GM04504 (cell line): ENCODE measurements at places on chromosomes 6 and 20.

- DNase-seq: no peak
Observed at GRCh38 chr20:869606-870005, 36.1 kb downstream of the FAM110A start.

DNA sequence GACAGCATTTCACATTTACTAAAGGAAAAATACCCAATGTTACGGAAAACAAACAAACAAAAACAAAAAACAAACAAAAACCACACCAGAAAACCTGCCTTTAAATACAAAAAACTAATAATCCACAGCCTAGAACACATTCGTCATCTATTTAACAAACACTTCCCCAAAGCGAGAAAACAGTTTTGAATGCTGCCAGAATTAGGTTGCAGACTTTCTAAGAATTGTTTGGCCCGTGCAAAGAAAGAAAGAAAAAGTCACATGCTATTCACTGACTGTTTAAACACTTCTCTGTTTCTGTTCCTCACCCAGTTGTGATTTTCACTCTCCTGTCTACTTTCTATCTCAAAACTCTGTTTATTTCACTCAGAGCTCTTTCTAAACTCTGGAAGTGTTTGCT, 52.5 kb downstream of the BCAS1 start:
- DNase-seq: no peak

DNA sequence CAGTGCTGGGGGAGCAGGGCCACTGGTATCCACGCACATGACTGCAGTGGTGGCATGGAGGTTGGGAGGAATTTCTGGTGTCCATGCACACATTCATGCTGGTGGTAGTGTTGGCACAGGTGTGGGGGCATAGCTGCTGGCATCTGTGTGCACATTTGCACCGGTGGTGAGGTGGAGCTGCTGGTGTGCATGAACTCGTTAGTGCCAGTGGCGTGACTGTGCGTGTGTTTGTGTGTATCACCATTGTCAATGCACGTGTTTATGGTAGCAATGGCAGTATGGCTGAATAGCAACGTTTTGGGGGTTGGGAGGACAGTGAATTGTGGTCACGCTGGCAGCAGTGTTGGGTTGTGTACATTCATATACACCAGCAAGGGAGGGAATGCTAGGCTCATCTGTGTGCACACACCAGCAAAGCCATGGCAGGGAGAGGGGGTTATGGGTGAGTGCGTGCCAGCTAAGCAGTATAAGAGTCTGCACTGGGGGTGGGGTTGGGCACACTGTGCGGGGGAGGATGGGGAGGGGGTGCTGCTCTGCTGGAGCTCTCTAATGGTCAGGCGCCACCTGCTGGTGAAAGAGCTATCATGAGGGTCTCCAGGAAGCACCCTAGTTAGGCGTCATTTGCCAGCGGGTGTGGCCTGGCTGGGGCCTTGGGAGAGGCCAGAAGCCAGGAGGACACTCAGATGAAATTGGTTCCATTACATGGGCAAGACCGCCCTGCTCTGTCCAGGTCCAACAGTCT, 626.1 kb upstream of the ID4 start:
- no peak for DNase-seq

DNA sequence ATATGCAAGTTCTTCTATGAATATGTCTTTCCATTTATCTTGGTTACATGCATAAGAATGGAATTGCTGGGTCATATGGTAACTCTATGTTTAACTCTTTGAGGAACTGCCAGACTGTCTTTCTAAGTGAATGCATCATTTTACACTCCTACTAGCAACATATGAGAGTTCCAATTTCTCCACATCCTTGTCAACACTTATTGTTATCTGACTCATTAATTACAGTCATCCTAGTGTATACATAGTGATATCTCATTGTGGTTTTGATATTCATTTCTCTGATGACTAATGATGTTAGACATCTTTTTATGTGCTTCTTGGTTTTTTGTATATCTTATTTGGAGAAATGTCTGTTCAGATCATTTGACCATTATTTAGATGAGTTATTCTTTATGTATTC, 96.7 kb upstream of the LAMP5 start:
- no peak for DNase-seq

DNA sequence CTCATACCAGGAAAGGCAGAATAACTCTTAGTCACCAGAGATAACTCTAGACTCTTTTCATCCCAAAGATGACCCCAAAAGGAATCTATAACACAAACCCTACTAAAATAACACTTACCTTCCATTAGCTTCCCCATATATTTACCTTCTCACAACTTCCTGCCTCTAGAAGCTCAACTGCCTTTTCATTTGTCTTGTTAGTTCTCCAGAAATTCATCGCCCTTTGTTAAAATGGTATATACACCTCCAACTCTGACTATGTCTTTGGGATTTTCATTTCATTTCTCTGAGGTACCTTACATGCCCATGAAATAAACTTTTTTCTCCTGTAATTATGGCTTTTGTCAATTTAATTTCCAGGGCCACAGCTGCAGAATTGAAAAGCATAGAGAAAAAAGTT, 33.5 kb downstream of the GCM1 start:
- no peak for DNase-seq

DNA sequence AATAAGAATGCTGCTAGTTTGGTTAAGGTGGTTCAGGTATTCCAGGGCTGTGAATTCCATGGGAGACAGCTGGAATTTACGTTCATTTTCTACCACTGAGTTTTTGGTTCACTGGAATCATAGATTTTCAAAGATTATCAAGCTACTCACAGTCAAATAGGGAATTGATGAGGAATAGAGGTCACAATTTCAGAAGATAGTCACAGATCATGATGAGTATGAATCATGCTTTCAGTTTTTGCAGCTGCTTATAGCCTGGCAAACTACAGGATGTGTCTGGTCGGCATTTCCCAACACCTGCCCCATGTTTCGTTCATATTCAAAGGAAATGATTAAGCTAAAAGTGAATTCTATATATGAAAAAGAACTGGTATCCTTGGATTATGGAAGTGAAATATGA, 58.7 kb downstream of the BCKDHB start:
- DNase-seq: no peak

- DNase-seq: no peak
Observed at GRCh38 chr6:163902993-163903392, 488.5 kb downstream of the QKI start.

DNA sequence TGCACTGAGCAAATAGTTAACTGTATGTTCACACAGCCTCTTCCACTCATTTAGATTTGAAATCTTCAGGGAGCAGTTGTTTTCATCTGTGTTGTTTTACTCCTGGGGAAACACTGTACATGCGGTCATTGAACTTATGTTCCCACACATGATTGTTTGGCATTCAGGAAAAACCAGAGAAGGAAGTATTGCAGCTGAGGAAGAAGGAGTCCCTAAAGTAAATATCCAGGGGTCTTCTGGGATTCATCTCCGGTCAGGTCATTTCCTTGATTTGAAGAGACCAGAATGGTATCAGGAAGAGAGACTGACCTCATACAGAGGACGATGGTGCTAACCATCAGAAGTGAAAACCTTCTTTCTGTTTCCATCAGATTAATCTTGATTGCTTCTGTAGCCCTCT, 52.5 kb downstream of the DCBLD1 start:
- no peak for DNase-seq

- DNase-seq: no peak
Observed at GRCh38 chr20:7841291-7841970, 98.8 kb downstream of the HAO1 start.

DNA sequence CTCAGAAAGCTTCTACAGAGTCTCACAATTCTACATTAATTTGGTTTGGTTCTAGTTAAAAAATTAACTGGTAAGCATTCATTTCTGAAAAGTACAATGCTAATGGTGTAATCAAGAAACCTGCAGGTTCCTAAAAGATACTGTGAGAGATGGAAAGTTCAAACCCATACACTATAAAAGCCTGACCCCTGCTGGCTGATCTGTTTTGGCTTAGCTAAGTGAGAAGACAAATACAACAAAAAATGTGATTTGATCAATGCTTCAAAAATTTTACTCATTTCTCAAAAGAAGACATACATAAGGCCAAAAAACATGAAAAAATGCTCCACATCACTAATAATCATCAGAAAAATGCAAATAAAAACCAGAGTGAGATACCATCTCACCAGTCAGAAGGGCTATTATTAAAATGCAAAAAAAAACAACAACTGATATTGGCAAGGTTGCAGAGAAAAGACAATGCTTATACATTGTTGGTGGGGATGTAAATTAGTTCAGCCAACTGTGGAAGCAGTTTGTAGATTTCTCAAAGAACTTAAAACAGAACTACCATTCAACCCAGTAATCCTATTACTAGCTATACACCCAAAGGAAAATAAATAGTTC, 102.8 kb downstream of the MOXD1 start:
- no peak for DNase-seq

DNA sequence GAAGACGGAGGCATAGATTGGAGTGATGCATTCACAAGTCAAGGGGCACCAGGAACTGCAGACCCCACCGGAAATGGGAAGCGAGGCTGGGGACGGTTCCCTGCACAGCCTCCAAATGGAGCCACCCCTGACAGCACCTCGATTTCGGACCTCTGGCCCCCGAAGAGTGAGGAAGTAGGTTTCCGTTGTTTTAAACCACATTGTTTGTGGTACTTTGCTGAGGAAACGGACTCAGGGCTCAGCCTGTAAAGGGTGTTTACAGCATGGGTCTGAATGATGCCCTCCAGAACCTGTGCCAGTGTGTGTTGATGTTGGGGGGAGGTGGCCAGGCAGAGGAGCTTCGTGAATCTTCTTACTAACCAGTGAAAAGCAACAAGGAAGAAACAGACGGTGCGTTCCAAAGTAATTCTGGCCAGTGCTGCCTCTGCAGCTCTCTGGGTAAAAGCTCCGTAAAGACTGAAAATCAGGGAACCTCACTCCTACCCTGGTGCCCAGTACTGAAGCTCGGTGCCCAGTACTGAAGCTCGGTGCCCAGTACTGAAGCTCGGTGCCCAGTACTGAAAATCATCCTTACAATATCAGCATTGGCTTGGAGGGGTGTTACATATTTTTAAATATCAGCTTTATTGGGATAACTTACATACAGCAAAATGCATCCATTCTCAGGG, 30.1 kb upstream of the CCR6 start:
- no peak for DNase-seq

- DNase-seq: no peak
Observed at GRCh38 chr20:22160101-22160652, 424.2 kb downstream of the FOXA2 start.

GRCh38 chr20:1478566-1478965, 11.9 kb upstream of the NSFL1C start:
- DNase-seq: no peak

- no peak for DNase-seq
Observed at GRCh38 chr6:22600059-22600458, 30.7 kb downstream of the HDGFL1 start.

DNA sequence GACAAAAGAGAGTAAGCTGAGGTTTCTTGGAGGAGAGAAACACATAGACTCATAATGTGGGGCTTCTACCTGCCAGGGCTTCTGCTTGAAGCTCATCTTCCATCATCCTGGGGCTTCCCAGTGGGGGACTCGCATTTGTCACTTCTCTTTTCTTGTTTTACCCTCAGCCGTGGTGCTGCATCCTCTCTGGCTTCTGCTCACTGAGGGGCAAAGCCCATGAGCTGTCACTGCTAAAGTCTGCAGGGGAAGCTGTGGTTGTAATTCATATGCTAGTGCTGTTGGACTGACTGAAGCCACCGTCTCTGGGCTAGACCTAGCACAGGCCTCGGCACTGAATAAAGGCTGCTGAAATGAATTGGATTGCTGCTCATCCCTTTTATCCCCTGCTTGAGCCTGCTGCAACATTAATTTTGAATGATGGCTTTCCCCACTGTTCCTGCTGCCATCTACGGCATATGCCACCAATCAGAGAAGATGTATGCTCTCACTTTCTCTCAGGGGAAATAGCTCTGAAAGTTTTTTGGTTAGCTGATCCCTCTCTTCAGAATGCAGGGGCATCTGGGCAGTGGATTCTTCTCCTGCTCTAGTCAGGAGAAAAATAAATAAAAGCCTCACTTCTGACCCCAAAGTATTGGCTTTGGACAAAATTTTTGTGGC, 568.4 kb upstream of the MAP3K7 start:
- no peak for DNase-seq

DNA sequence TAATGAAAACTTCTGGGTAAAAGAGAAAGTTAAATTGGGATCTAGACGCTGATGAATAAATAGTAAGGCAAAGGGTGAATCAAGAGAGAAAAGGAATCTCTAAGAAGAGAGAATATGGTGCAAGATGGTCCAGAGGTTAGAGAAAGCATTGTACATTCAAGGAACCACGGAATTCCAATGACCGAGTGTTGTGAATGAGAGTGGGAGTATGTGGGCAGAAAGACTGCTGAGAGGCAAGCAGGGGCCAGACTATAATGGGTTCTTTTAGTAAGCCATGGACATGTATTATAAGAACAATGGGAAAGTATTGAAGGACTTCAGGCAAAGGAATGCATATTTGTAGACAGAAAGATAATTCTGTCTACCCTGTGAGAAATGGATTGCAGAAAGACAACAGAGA, 45.2 kb downstream of the SPTLC3 start:
- no peak for DNase-seq

DNA sequence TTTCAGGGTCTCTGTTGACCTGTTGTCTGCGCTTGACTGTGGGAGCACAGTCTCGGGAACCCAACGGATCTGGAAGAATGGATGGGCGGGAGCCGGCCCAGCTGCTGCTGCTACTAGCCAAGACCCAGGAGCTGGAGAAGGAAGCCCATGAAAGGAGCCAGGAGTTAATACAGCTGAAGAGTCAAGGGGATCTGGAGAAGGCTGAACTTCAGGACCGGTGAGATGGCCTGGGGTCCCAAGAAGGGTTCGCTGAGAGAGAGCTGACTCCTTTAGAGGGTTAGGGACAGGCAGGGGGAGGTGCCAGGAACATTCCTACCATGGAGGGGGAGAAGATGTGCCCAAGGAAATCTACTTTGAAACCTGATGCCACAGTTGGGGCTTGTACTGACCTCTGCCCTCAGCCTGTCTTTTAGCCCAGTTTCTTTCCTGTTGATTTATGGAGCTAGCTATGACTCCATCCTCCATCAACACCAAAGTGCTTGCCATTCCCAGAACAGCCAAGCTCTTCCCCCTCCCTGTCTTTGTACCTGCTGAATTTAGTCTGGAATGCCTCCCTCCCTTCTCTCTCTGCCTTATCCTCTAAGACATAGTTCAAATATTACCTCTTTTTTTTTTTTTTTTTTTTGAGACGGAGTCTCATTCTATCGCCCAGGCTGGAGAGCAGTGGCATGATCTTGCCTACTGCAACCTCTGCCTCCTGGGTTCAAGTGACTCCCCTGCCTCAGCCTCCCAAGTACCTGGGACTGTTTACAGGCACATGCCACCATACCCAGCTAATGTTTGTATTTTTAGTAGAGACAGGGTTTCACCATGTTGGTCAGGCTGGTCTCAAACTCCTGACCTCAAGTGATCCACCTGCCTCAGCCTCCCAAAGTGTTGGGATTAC, 12.2 kb downstream of the CEP250 start:
- DNase-seq: peak; percentile 52

- no peak for DNase-seq
Observed at GRCh38 chr6:125611573-125612344, 137.7 kb upstream of the HEY2 start.
